ENCODE measurements at places on chromosomes 6 and 20.

GRCh38 chr6:166586424-166587156, at the start of gene RAMACL:
Gene RAMACL (minus strand): TSS chr6:166586678. CDS start chr6:166586477, 201 bp downstream.
- no peak for DNase-seq

GRCh38 chr6:818196-818595, 125.3 kb upstream of the EXOC2 start:
- no peak for DNase-seq

DNA sequence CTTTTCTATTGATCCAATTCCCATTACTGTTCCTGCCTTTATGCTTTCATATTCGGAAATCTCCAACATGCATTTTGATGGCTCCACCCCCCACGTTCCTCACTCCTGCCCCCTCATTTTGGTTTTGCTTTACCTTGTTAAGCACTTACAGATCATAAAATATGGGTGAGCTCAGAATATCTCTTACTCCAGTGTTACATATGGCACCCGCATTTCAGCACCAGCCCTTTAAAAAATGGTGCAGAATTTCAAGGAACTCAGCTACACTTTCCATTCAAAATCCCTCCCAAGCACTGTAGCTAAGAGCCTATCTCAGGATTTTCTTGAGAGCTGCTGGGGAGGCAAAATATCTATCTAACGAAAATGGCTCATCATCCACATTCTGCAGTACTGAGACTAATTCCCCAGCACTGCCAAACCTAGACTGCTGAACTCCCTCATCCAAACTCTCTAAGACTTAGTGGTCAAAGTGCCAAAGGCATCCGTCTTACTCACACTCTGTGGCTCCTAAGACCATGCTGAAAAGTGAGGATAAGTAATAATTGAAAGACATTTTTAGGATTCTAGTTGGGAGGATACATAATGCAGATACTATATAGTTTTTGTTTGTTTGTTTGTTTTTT, 7.8 kb downstream of the SGK1 start:
- no peak for DNase-seq

- DNase-seq: no peak
These were observed 364.5 kb downstream of the ZFAND3 start for GRCh38 chr6:38183856-38184584.

- DNase-seq: no peak
These were observed 117.5 kb downstream of the KCNQ5 start for GRCh38 chr6:72739368-72739779.

- no peak for DNase-seq
These were observed 1.5 kb upstream of the COL9A3 start for GRCh38 chr20:62815066-62815991.

- no peak for DNase-seq
These were observed 99.0 kb downstream of the TBX18 start for GRCh38 chr6:84665401-84665800.

DNA sequence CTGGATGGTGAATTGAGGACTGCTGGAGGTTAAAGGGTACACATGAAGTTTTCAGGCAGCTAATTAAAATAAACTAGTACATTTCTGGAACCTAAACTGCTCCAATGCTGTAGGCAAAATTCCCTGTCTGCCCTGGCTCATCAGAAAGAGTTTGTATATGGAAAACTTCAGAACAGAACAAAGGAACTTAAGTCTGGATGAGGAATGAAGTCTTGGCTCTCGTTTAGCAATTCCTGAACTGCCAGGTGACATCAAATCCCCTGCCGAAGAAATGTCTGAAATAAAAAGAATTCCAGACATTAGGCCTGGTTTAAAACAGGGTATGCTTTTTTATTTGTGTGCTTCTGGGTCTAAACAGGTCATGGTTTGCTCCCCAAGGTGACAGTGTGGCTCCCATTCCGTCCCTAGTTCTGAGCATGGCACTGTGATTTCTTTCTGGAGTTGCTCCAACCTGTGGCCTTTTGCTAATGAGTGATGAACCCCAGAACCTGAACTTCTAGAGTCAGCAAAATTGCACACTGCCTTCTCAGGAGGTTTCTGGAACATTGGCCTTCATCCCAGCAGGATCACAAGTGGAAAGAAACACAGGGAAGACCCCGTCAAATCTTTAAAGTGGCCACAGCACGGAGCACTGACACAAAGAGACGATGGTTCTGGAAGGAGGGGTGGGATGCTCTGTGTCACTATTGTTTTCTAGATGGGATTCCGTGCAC, 129.4 kb upstream of the NAA20 start:
- no peak for DNase-seq

DNA sequence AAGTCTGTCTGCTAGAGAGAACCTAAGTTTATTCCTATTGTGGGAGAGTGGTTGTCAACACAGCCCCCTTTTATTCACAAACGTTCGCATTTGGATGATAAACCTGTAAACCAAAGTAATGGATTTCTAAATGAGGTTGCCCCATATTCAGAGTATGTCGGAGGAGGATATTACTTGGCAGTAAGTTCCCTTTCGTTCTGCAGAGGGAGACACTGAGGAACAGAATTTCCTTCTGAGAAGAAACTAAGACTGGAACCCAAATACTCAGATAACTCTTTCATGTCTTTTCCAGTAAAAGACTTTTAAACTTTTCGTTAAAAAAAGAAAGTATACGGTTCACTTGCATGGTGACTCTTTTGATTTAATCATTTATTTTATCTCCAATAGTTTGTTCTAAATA, 754.6 kb upstream of the MMS22L start:
- DNase-seq: no peak

DNA sequence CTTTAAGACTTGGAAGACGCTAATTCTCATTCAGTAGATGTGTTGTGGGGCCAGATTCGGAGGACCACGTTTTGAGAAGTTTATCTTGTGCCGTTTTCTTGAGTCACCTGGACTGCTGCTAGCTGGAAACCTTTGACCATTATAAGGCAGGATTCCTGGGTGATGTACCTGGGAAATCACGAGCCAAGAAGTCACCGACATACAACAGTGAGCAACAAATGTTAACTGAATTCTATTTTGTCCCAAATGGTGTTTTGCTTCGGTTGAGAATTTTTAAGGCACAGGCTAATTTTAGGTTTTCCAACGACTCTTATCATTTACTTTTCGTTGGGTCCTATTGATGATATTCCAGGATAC, 93.4 kb upstream of the BTN3A2 start:
- no peak for DNase-seq

- DNase-seq: no peak
These were observed 40.2 kb upstream of the INSM1 start for GRCh38 chr20:20327746-20328145.

DNA sequence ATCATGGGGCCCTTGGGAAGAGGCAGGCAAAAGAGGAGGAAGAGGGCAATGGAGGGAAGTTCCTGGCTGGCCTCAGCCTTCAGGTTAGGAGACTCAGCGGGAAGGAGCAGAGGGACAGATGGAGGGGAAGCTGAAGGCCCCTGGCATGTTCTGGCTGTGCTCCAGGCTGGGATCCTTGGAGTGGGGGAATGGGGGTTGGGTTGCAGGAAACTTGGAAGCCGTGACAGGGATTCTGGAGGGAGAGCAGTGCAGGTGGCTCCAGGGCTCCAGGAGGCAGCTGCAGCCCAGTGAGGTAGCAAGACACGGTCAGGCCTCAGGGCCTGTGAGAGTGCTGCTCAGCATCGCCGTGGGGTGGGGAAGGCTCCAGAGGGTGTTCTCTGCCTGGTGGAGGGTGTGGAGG, 64.6 kb upstream of the SCP2D1 start:
- no peak for DNase-seq

GRCh38 chr6:3277251-3277650, 18.5 kb downstream of the PSMG4 start:
- DNase-seq: no peak

DNA sequence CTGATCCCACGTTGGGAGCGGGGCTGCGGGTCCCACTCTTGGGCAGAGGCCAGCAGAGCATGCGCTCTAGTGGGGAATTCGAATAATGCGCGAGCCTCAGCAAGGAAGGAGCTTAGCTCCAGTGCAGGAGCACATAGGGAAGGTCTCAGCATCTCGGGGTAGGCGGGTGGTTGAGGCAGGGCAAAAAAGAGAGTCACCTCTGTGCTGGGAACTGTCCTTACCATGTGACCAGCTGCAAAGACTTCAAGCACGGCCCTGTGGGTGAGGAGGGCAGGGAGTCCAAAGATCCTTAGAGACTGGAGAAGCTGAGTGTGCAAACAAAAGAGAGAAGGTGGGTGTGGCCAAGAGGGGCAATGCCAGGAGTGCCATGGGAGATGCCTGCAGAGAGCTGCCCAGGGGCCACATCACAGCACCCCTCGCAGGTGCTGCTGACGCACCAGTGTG, 79.2 kb upstream of the CD93 start:
- DNase-seq: peak; percentile 17

- no peak for DNase-seq
These were observed 121.8 kb downstream of the COL12A1 start for GRCh38 chr6:75084018-75084417.

GRCh38 chr6:91149956-91150705, 563.3 kb upstream of the MAP3K7 start:
- DNase-seq: no peak
